ENCODE measurements at places on chromosomes 4 and X.
A peak's percentile ranks its signal among the peaks of the same experiment; 100 is the strongest.

GRCh38 chr4:53962516-53963225, 101.7 kb downstream of the CHIC2 start:
- DNase-seq: no peak
- H3K27ac ChIP-seq: no peak overlapping the region

GRCh38 chrX:25548811-25549210, 533.0 kb upstream of the ARX start:
- H3K27ac ChIP-seq: no peak overlapping the region
- no peaks in the 10 kb centered on the region for H3K36me3 ChIP-seq
- H3K27me3 ChIP-seq: no peaks in the 10 kb centered on the region
- no peaks in the 10 kb centered on the region for H3K4me1 ChIP-seq

GRCh38 chrX:136130931-136131833, 16.2 kb upstream of the FHL1 start:
- H3K4me3 ChIP-seq: no peak overlapping the region
- H3K27ac ChIP-seq: peak overlapping the region; percentile 88
- no peaks in the 10 kb centered on the region for H3K27me3 ChIP-seq
- peaks cover 14% of the 10 kb centered on the region for H3K4me1 ChIP-seq

- H3K36me3 ChIP-seq: peaks cover 5% of the 10 kb centered on the region
- no peaks in the 10 kb centered on the region for H3K27me3 ChIP-seq
- peak overlapping the region; percentile 3 for H3K4me3 ChIP-seq
- H3K27ac ChIP-seq: peak overlapping the region; percentile 83
Measured at GRCh38 chr4:108972613-108973283, 209.9 kb upstream of the ETNPPL start.

DNA sequence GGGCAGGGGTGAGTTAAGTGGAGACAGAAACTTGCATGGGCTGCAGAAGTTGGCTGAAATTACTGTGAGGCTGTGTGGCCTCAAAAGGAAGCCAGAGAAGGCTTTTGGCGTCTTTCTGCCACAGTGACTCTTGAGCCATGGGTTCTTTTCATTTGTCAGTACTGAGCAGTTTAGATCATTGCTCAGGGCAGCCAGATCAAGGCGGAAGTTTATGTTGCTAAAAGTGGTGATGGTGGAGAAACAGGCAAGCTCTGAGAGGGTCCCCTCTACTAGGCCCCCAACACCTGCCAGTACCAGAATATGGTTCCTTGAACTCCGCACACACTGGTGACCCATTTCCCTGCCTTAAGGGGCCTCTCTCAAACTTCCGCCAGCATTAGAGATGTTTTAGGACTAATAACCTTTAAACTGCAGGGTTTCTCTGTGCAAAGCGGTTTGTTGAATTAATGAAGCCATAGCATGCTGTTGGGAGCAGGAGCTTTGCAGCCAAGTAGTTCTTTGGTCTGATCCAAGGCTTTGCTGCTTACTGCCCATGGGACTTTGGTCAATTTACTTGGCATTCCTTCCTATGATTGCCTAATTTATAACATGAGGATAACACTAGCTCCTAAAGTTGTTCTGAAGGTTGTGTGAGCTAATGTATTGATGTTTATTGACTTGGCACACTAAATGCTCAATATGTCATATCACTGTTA, 34.5 kb downstream of the RNF175 start:
- H3K27me3 ChIP-seq: peaks cover 3% of the 10 kb centered on the region
- no peaks in the 10 kb centered on the region for H3K4me1 ChIP-seq
- no peaks in the 10 kb centered on the region for H3K36me3 ChIP-seq
- H3K4me3 ChIP-seq: no peak overlapping the region
- no peak overlapping the region for H3K27ac ChIP-seq

GRCh38 chr4:40206426-40206825, 9.6 kb downstream of the RHOH start:
- H3K4me3 ChIP-seq: peak overlapping the region; percentile 99
- peaks cover 39% of the 10 kb centered on the region for H3K4me1 ChIP-seq
- DNase-seq: no peak
